Frontal cortex (tissue), 4 donors: ENCODE measurements at places on chromosomes 1 and 21.

DNA sequence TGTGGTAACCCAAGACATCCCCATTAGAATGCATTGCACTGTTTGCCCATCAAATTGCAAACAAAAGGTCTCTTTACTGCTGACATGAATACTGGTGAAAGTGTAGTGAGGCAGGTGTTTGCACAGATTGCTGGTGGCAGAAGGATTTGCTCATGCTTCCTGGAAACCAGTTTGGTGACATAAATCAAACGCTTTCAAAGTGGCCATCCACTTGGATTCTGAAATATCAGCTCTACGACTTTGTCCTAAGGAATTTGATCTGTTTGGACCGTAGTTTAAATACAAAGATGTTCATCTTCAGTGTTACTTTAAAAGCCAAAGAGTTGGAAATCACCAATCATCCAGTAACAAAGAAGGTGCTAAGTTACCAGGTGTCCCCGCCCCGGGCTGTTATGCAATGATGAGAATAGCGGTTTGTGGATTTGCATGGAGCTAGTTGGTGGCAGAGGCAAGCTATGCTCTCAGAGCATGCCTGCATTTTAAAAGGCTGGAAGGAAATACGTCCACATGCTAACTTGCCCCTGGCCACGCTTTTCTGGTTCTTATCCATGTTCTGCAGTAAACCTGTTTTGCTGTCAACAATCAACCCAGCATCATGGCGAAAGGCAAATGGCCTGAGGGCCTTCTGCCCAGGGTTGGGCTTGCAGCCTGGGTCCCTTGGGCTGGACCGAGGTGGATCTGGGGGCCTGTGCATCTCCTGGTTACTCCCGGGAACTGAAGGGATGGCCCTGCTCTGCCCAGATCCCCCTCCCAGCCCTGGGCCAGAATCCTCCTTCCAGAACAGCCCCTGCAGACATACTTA, 49.2 kb downstream of the UMODL1 start:
- DNase-seq = no peak

DNA sequence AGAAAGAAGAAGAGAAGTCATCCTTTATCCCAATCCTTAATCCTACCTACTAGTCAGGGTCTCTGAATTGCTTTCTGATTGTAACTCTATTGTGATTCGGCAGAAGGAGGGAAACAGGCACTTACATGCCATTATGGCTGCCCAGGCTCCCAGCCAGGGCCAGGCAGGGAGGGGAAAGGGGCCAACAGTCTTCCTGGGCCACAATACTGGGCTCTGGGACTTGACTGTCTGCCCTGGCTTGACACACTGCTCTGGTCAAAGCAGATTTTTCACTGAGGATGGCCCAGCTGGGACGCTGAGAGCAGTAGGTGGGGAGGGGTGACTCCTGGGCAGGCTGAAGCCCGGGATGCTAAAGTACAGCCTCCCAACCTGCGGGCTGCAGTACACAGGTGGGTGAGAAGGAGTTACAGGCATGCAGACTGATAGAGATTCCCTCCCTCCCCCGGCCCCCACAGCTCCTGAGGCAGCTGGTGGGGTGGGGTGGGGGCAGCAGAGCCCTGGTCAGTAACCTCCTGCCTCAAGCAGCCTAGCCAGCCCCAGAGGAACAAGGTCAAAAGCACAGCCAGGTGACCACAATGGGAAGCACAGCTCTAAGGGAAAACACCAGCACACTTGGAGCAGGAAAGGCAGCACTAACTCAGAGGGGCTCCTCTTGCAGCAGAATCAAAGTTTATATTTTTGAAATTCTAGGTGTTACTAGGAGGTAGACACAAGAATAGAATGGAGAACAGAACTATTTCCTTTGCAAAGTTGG, 25.3 kb downstream of the KCND3 start:
- no peak for DNase-seq

GRCh38 chr1:86067626-86068025, 88.9 kb downstream of the COL24A1 start:
- no peak for DNase-seq

- no peak for DNase-seq
Measured at GRCh38 chr1:51636764-51637522, 20.1 kb downstream of the OSBPL9 start.

- no peak for DNase-seq
Measured at GRCh38 chr1:229275005-229275404, 4.1 kb downstream of the RAB4A start.

DNA sequence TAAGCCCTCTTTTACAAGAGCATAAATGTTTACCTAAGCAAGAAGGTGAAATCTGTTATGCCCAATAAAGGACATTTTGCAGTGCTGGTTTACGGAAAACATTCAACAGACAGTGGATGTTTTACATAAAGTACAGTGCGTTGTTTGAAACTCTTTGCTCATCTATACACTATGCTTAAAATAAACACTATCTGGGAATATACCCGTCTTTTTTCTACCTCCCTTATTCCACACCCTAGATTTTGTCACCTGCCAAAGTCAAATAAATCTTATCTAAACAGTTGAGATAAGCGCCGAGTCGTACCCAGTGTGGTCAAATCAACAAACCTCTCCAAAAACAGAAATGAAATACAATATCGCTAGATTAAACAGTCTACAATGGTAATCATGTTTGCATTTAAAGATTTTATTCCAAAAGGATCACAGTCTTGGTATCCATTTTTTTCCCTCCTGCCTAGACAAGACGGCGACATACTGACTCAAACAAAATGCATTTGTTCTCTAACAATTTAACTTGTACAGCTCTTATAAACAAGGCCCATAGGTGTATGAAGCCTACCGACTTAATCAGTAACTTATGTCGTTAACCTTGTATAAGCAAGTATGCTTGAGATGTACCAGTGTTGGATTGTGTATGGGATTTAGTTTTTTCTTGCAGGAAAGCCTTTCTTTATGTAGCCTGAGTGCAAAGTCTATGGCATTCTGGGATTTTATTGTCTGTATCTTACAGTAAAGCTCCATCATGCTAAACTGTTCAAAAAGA, 189.1 kb downstream of the FMN2 start:
- DNase-seq = no peak

GRCh38 chr1:62687421-62687902, 724 bp downstream of the DOCK7 start:
- DNase-seq = peak; percentile 34

- DNase-seq = no peak
Measured at GRCh38 chr1:31095298-31095981, 29.9 kb upstream of the PUM1 start.

DNA sequence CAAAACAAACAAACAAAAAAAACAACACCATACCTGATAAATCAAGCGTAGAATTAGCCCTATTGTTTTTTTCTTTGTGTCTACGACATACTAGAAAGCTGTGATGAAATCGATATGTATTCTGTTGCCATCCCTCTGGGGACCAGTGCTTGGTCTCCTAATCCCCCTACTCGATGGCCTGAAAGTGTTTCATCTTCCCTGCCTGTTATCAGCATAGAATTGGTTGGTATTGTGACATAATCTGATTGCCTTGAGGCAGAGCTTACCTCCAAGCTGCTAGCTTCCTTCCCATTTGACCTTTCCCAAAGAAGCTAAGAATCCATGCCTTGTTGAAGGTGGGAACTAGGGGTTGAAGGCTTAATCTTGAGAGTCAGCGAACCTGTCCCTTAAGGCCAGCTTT, 40.7 kb upstream of the PIGV start:
- no peak for DNase-seq

DNA sequence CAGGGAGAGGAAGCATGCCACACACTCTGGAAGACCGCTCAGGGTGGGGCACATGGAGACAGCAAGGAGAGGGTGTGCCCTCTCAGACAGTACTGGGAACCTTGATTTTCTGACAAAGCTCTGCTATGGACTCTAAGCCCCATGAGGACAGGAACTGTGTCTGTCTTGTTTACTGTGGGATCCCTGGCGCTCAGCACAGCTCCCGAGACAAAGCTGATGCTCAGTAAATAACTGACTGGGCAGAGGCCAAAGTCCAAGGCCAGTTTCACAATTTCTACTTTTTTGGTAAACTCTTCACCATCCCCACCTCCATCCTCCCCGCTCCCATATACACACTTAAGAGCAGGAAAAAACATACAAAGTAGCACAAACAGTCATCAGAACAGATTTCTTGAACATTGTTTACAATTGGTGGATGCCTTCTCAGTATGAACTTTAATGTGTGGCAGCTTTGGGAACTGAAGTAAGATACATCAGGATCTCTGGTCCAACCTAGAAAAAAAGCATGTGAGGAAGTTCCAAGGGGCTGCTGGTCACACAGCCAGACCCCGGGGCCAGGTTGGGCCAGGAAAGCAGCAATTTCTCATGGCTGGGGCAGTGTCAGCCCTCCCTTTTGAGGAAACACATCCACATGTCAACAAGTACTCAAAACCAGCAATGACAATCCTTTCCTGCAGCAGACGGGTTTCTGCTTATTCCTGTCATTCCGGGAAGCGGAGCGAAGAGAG, 5.6 kb upstream of the AHCYL1 start:
- no peak for DNase-seq

GRCh38 chr1:113199760-113200455, 126.9 kb downstream of the LRIG2 start:
- no peak for DNase-seq

- DNase-seq = peak; percentile 58
Measured at GRCh38 chr21:44463724-44464123, 8.4 kb downstream of the LRRC3 start.

GRCh38 chr1:170471398-170472053, 60.4 kb upstream of the GORAB start:
- no peak for DNase-seq
